ENCODE measurements at places on chromosomes 1 and 21. TPM values are rescaled to one million over a fixed set of nuclear protein-coding genes. Genes with fewer than 3 reads are reported as not detected.

The GSTM3 gene
- 103 TPM for total RNA-seq

The BEST4 gene
- total RNA-seq, result not detected

The MYBPH gene
- 7.7 TPM for total RNA-seq

The SPRR2B gene
- total RNA-seq, result not detected

The PRAMEF12 gene
- not detected for total RNA-seq

The OR2T11 gene
- total RNA-seq, result not detected

The IGSF9 gene
- 17.3 TPM for total RNA-seq

GRCh38 chr1:57024428-57024827 is 58.6 kb upstream of the C8B start:
- H3K27me3 ChIP-seq, result no peaks in the 10 kb centered on the region
- no peak overlapping the region for H3K27ac ChIP-seq
- no peak overlapping the region for H3K4me3 ChIP-seq
- no peaks in the 10 kb centered on the region for H3K36me3 ChIP-seq
- no peaks in the 10 kb centered on the region for H3K4me1 ChIP-seq

- H3K36me3 ChIP-seq, result no peaks in the 10 kb centered on the region
- no peak overlapping the region for H3K4me3 ChIP-seq
- no peaks in the 10 kb centered on the region for H3K27me3 ChIP-seq
Observed at GRCh38 chr1:225526878-225527277, 99.0 kb upstream of the LBR start.

GRCh38 chr1:12745126-12745991 is 641 bp upstream of the CFAP107 start:
- no peak overlapping the region for H3K27ac ChIP-seq
- no peak overlapping the region for H3K4me3 ChIP-seq
- H3K4me1 ChIP-seq, result no peaks in the 10 kb centered on the region
- DNase-seq, result no peak
- H3K36me3 ChIP-seq, result no peaks in the 10 kb centered on the region

GRCh38 chr1:163265547-163265946 is 56.2 kb upstream of the NUF2 start:
- no peak overlapping the region for H3K27ac ChIP-seq
- no peak for DNase-seq
- no peak overlapping the region for H3K4me3 ChIP-seq
- H3K27me3 ChIP-seq, result no peaks in the 10 kb centered on the region

GRCh38 chr1:244945109-244945671 is 80.8 kb upstream of the HNRNPU start:
- DNase-seq, result no peak
- H3K27me3 ChIP-seq, result no peaks in the 10 kb centered on the region
- H3K4me1 ChIP-seq, result no peaks in the 10 kb centered on the region

DNA sequence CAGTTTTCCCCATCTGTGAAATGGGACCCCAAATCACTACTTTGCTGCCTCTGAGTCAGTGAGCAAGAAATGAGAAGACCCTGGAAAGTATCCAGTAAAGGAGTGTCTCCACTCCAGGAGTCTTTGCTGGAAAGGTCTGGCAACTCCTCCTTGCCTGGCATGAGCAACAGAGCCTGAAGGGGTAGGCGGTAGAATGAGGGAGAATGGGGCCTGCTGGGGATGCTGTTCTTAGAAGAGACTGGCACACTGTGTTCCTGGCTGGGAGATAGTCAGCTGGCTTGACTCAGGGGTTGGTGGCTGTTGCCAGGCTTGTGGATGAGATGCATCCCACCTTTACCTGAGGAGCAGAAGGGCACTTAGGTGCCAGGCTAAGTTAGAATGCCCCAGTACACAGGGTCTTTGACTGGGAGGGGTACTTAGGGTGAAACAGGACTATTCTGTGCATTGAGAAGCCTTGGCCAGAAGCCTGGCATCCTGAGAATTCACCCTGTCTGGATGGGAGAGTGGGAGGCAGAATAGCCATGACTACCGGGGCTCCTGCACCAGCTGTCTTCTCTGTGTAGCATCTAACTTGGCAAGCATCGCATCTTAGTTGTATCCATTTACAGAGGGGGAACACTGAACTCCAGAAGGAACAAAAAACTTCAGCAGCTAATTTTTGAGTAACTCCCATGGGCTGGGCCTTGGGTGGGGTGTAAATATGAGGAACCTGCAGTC is 2.5 kb downstream of the MFSD2A start:
- no peak for DNase-seq
- H3K36me3 ChIP-seq, result no peaks in the 10 kb centered on the region
- H3K27me3 ChIP-seq, result no peaks in the 10 kb centered on the region

DNA sequence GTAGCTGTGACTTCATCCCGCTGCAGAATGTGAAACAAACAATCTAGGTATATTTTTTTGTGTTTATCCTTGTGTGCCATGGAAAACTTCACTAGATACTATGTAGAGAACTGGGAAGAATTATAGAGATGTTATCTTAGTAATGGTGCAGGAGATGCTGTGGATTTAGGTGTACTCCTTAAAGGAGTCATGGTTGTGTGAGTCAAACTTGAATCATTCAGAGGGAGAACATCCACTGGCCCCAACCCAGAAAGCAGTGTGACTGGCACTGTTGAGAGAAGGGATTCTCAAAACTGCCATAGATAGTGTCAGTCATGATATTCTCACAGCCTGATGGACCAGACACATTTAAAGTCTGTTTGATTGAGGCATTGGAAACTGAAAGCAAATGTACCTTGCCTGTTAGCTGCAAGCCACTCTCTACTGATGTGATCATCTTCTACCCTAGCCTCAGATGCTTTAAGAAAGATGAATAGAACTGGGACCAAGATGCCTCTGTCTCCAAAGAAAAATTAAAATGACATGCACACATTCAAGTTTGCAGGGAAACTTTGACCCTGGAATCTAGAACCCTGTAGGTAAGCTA is 754.6 kb downstream of the MRPL39 start:
- H3K27ac ChIP-seq, result no peak overlapping the region
- no peaks in the 10 kb centered on the region for H3K36me3 ChIP-seq
- DNase-seq, result no peak
- no peaks in the 10 kb centered on the region for H3K27me3 ChIP-seq

DNA sequence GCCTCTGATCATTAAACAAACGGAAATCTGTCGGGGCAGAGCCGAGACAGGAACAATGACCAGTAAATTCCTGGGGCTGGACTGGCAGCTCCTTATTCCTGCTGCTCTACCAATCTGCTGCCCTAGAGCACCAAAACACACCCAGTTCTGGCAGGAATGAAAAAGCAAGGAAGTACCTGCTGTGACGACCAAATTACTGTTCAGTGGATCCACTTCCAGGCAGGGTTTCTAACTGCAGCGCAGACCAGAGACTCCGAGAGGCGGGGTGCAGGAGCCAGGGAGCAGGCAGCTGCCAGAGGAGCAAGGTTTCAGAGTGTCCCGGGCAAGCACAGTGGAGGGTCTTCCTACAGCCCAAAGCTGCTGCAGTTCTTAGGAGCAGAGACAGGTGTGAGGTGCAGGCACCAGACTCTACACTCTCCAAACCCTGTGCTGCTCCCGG is 32.4 kb downstream of the KANK4 start:
- peak; percentile 16 for DNase-seq
- no peak overlapping the region for H3K27ac ChIP-seq
- H3K4me3 ChIP-seq, result no peak overlapping the region
- H3K27me3 ChIP-seq, result no peaks in the 10 kb centered on the region
- no peaks in the 10 kb centered on the region for H3K4me1 ChIP-seq
- no peaks in the 10 kb centered on the region for H3K36me3 ChIP-seq

GRCh38 chr1:115976921-115977498 is 697 bp downstream of the SLC22A15 start:
- no peaks in the 10 kb centered on the region for H3K4me1 ChIP-seq
- peak overlapping the region; percentile 59 for H3K4me3 ChIP-seq
- H3K27ac ChIP-seq, result peak overlapping the region; percentile 69
- no peak for DNase-seq
- no peaks in the 10 kb centered on the region for H3K36me3 ChIP-seq
- no peaks in the 10 kb centered on the region for H3K27me3 ChIP-seq

GRCh38 chr1:78142736-78143135 is 97.0 kb downstream of the GIPC2 start:
- no peak overlapping the region for H3K4me3 ChIP-seq
- no peaks in the 10 kb centered on the region for H3K27me3 ChIP-seq

DNA sequence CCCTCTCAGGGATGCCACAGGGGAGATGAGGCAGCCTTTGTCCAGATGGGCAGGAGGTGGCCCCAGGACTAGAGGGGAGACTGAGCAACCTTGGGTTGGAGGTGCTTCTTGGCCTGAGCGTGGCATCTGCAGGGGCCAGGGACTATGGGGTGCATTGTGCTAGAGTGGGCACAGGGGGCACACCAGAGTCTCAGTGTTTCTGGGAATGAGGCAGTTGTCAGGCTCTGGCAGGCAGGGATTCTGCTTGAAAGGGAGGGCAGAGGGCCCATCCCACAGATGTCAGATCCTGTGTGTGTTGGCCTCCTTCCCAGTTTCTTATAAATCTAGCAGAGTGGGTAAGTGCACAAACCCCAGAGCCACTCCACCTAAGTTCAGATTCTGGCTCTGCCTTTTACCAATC is 13.7 kb downstream of the LGR6 start:
- no peak overlapping the region for H3K27ac ChIP-seq
- no peaks in the 10 kb centered on the region for H3K27me3 ChIP-seq
- peak; percentile 64 for DNase-seq

DNA sequence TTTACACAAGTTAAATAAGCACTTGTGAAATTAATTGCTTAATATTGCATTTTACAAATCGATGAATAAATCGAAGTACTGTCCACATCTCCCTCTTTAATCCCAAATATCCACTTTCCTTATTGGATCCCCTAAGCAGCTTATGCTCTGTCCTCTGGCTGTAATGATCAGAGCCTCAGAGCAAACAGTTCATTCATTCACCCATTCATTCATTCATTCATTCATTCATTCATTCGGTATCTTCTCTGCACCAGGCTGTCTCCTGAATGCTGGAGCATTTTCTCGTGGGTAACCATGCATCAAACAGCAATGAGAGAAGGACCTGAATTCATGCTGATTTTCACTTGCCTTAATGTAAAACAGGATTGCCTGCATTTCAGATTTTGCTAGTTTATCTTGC is 69.5 kb upstream of the IGSF21 start:
- no peaks in the 10 kb centered on the region for H3K36me3 ChIP-seq
- no peak overlapping the region for H3K4me3 ChIP-seq
- no peak overlapping the region for H3K27ac ChIP-seq
- H3K4me1 ChIP-seq, result no peaks in the 10 kb centered on the region

GRCh38 chr1:22803833-22804232 is 93.2 kb downstream of the EPHB2 start:
- no peaks in the 10 kb centered on the region for H3K36me3 ChIP-seq
- no peak overlapping the region for H3K4me3 ChIP-seq
- no peaks in the 10 kb centered on the region for H3K4me1 ChIP-seq
- no peak for DNase-seq
- no peaks in the 10 kb centered on the region for H3K27me3 ChIP-seq
